Lower lobe of right lung (tissue), 2 donors: ENCODE measurements at places on chromosomes 4 and X. TPM values are rescaled to one million over a fixed set of nuclear protein-coding genes. Genes with fewer than 3 reads are reported as not detected.
A peak's percentile ranks its signal among the peaks of the same experiment; 100 is the strongest.

DNA sequence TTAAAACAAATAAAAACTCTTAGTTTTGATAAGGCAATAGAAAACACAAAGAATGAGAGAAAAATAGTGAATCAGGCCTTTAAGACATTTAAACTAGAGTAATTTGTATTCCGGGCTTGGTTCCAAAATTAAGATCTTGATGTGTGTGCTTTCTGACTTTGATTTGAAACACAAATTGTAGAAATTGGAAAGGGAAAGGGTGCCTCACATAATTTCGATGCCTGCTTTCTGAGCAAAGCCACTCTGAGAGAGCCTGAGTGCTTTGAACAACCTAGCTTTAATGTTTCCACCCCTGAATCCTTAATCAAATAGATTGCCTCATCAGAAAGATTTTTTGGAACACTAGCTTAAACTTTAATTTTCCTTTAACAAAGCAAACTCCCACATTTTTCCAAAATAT lies 666.8 kb downstream of the PCDH18 start:
- no peak for DNase-seq
- H3K27ac ChIP-seq, result no peak overlapping the region
- no peak overlapping the region for H3K4me3 ChIP-seq

IL13RA2 gene
- total RNA-seq, result 0.35 TPM

DNA sequence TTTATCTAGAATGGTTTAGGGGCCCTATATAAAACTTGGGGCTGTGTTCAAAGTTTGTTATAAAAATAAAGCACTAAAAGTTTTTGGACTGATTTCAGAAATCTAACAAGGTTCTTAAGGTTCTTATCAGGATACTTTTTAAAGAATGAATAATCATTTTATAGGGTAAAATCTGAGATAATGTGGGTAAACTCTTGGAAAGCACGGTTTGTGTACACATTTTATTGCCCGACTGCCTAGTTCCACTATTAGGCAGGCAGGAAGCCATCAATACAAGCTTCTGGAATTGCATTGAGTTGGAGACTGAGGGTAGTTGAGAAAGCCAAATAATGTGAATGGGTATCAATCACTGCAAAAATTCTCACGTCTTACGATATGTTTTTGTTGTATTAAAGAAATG lies 331.0 kb upstream of the PITX2 start:
- DNase-seq, result no peak
- H3K4me3 ChIP-seq, result no peak overlapping the region
- H3K4me1 ChIP-seq, result no peaks in the 10 kb centered on the region
- no peaks in the 10 kb centered on the region for H3K27me3 ChIP-seq
- no peak overlapping the region for H3K27ac ChIP-seq

DNA sequence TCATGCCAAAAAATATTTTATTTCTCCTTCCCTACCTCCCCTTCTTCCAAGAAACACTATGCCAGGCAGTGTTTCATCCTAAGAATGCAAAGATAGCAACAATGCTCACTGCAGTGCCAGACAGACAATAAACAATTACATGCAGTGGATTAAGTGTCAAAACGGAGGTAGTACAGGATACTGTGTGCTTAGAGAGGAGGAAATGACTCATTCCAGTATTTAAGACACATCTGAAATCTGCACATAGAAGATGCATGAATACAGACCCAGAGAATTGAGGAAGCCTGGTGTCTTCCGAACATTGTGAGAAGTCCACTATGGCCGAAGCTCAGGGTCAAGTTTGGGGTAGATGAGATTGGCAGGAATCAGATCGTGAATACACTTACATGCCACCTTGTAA lies 326.4 kb downstream of the PPP3CA start:
- no peak for DNase-seq
- H3K4me1 ChIP-seq, result peaks cover 12% of the 10 kb centered on the region
- no peak overlapping the region for H3K4me3 ChIP-seq
- H3K27ac ChIP-seq, result no peak overlapping the region
- no peaks in the 10 kb centered on the region for H3K27me3 ChIP-seq
- peaks cover 9% of the 10 kb centered on the region for H3K36me3 ChIP-seq

- no peaks in the 10 kb centered on the region for H3K36me3 ChIP-seq
- H3K27ac ChIP-seq, result no peak overlapping the region
- no peaks in the 10 kb centered on the region for H3K4me1 ChIP-seq
- no peaks in the 10 kb centered on the region for H3K27me3 ChIP-seq
These were observed 175.8 kb downstream of the CCNG2 start for GRCh38 chr4:77332696-77333270.

DNA sequence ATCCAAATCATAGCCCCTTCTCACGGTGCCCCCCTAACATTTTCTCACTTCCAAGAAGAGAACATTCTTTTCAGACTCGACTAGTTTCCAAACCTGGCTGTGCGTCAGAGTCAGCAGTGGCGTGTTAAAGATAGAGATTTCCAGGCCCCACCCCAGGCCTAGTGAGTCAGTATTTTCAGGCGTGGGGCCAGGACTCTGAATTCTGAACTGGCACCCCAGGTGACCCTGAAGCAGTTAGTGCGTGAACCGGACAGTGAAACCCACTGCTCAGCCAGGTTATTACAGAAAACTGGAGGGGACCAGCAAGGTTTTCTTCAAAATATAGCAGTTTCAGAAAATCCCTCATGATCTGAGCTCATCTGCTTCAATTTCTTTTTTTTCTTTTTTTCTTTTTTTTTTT lies 35.0 kb upstream of the BCOR start:
- no peaks in the 10 kb centered on the region for H3K4me1 ChIP-seq
- no peaks in the 10 kb centered on the region for H3K27me3 ChIP-seq
- H3K27ac ChIP-seq, result no peak overlapping the region
- H3K4me3 ChIP-seq, result no peak overlapping the region
- peak; percentile 51 for DNase-seq

GALNTL6 gene
- total RNA-seq, result not detected

DNA sequence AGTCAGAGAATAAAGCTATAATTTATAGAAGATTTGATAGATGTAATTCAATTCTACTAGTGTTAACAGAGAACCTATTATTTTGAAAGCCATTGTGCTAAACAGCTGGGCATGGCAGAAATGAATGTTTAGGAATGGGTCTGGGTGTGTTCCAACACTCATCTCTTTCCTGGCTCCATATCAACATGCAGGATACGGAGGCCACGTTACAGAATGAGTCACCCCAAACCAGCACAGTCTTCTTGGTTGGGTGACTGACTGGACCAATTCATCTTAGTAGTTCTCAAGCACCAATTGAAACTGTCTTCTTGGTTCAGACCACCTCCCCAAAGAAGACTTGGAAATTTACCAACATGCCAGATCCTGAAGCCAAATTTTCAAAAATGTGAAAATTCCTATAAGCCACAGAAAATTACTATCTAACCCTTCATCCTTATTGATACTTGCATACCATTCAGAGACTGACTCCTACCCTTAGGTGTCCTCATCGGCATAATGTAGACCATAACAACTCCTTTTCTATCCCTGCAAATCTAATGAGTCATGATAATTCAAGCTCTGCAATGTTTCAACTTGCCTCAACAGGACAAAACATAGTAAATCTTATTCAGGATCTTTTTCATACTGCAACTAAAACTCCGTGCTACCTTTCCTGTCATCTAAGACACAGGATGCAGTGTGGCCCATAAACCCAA lies 52.0 kb upstream of the ATOH1 start:
- no peak overlapping the region for H3K27ac ChIP-seq
- no peak overlapping the region for H3K4me3 ChIP-seq
- H3K27me3 ChIP-seq, result no peaks in the 10 kb centered on the region
- H3K36me3 ChIP-seq, result no peaks in the 10 kb centered on the region
- DNase-seq, result no peak

GRCh38 chrX:132612821-132613564 lies 124.2 kb upstream of the MBNL3 start:
- H3K27me3 ChIP-seq, result no peaks in the 10 kb centered on the region
- no peak overlapping the region for H3K4me3 ChIP-seq
- no peaks in the 10 kb centered on the region for H3K4me1 ChIP-seq

DNA sequence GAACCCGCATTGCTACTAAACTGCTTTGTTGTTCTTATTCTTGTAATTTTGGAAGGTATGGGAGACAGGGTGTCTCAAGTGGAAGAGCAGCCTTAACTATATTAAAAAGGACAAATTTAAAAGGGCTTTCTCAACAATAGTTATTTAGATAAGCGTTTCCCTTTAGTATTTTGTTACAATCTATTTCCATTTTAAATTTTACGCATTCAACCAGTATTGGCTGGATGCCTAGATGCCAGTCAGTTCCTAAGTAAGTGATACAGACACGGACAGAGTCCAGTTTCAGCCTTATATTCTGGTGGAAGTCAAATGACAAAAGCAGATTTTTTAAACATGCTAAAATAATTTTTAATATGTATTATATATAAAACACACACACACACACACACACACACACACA lies 28.3 kb downstream of the FAT1 start:
- H3K4me1 ChIP-seq, result peaks cover 6% of the 10 kb centered on the region
- no peak for DNase-seq
- no peaks in the 10 kb centered on the region for H3K36me3 ChIP-seq
- no peaks in the 10 kb centered on the region for H3K27me3 ChIP-seq

- no peak overlapping the region for H3K4me3 ChIP-seq
- peak overlapping the region; percentile 24 for H3K27ac ChIP-seq
- no peak for DNase-seq
- H3K4me1 ChIP-seq, result peaks cover 7% of the 10 kb centered on the region
These were observed 68.6 kb downstream of the CAMK2D start for GRCh38 chr4:113692809-113693411.

- H3K36me3 ChIP-seq, result no peaks in the 10 kb centered on the region
- no peak overlapping the region for H3K27ac ChIP-seq
- H3K4me3 ChIP-seq, result no peak overlapping the region
- no peak for DNase-seq
- H3K4me1 ChIP-seq, result no peaks in the 10 kb centered on the region
These were observed 155.8 kb downstream of the ATP10D start for GRCh38 chr4:47640911-47641310.

TLL1 gene
- total RNA-seq, result 4.7 TPM

XAGE2 gene
- total RNA-seq, result 6.7 TPM

NAP1L2 gene
- 2.1 TPM for total RNA-seq

DNA sequence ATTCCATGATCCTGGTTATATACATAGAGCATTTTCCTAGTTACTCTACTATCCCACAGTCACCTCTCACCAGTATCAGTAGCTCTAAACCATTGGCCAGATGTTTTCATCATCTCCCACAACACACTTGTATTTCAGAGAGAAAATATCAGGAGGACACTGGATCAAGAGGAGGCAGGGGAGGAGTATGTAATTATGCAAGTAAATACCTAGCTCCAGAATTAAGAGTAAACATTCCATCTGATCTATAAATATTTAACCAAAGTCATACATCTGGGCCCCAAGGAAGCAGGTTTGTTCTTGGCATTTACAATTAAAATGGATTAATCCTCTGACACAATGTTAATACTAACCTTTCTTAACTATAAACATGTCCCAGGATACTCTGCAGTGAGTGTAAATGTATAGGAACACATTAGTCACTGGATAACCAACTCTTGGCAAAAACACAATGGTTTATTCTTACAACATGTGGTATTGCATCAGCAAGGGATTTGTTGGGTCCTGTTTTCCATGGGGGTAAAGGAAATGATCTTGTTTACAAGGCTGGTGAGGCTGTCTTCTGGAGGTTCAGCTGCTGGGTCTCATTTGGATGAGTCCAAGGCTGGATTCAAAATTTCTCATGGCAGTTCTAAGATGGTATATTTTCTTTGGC lies 170.1 kb downstream of the ATG4A start:
- no peaks in the 10 kb centered on the region for H3K36me3 ChIP-seq
- DNase-seq, result no peak
- H3K27ac ChIP-seq, result no peak overlapping the region
- no peak overlapping the region for H3K4me3 ChIP-seq
- no peaks in the 10 kb centered on the region for H3K4me1 ChIP-seq

- no peaks in the 10 kb centered on the region for H3K4me1 ChIP-seq
- H3K36me3 ChIP-seq, result no peaks in the 10 kb centered on the region
- no peak overlapping the region for H3K4me3 ChIP-seq
- H3K27me3 ChIP-seq, result no peaks in the 10 kb centered on the region
- no peak for DNase-seq
These were observed 485.1 kb upstream of the TENM3 start for GRCh38 chr4:181757910-181758660.

- no peaks in the 10 kb centered on the region for H3K27me3 ChIP-seq
- no peak overlapping the region for H3K27ac ChIP-seq
- H3K4me1 ChIP-seq, result no peaks in the 10 kb centered on the region
- no peak overlapping the region for H3K4me3 ChIP-seq
- H3K36me3 ChIP-seq, result no peaks in the 10 kb centered on the region
These were observed 21.6 kb upstream of the DUSP9 start for GRCh38 chrX:153625271-153626024.

NWD2 gene
- total RNA-seq, result not detected
